HuH-7 (cell line): ENCODE measurements at places on chromosomes 1 and 21.
A peak's percentile ranks its signal among the peaks of the same experiment; 100 is the strongest.

DNA sequence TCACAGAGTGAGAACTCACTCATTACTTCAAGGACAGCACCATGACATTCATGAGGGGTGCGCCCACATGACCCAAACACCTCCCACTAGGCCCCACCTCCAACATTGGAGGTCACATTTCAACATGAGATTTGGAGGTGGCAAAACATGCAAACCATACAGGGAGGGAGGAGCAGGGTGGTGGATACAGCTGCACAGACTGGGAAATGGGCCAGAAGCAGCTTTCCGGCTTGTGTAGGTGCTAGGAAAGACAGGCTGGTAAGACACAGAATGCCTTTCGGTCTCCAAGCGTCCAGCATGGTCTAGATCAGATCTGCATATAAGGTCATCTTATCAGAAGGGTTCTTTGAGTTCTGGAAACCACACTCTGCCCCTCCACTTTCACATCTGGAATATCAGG lies 35.1 kb upstream of the TINAGL1 start:
- DNase-seq: no peak

GRCh38 chr1:53111073-53111556 lies 31.3 kb downstream of the SLC1A7 start:
- DNase-seq: peak; percentile 62

GRCh38 chr1:68112835-68113243 lies 62.4 kb upstream of the DIRAS3 start:
- DNase-seq: no peak

- DNase-seq: no peak
These were observed 178.1 kb downstream of the AK5 start for GRCh38 chr1:77459881-77460280.

DNA sequence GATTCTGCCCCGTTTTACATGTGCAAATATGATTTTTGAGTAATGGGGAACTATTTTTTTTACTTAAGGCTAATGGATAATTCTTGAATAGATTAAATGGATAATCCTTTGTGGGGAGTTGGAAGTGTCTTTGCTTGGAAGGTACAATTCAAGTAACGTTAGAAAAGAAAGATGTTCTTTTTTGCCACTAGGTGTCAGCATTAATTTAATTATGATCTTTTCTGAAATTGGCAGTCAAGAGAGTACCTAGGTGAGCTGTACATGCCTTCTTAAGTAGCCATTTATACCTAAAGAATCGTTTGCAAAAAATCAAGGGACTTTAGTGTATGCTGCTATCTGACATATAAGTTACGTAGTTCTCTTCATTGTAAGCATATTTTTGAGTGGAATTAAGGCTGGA lies 2.2 kb downstream of the FBXO28 start:
- peak; percentile 55 for DNase-seq

DNA sequence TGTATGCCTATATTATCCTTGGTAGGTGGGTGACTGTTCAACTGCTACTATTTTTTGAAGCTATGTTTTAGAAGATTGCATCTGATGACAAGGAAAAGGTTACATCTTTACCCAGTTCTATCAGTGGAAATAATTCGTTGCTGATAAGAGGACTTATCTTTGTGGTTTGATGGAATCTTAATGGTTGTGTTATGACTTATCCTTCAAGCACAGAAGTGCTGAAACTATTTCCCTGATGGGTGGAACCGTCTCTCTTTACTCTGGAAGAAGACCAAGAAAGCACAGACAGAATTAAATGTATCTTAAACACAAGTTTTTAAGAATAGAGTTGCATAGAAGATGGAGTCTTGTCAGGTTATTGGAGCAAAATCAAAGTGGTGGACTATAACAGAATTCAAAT lies 437.7 kb upstream of the KAZN start:
- no peak for DNase-seq

DNA sequence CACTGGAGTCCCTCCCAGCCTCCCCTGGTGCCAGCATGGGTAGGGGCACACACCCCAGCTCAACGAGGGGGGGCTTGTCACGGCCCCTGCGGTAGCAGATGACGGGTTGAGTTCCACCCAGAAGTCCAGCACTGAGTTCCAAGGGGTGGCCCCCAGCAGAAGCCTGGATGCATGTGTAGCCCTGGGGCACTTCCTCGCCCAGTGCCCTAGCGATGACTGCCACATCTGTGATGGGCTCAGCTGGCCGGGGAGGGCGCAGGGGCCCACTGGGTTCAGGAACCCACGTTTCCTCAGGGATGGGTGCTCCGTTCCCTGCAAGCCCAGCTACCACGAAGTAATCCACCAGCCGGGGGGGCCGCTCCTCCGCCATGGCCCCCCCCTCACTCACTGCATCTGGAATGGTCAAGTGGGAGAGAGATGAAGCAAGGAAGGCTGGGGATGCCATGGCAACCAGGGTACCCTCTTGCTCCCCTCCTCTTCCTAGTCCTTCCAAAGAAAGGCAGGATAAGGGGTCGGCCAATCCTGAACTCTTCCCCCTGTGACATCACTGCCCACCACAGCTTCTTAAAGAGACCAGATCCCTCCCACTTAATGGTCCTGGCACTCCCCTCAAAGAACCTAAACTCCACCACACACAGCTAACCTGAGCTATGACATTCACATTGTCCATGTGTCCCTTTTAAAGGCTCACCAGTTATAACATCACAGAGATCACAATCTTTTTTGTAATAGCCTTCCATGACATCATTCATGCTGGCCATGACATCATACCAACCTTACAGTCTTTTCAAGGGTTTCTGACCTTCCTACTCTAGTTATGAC lies 2.3 kb downstream of the DENND4B start:
- no peak for DNase-seq

- no peak for DNase-seq
These were observed 168.9 kb upstream of the HOOK1 start for GRCh38 chr1:59645893-59646292.

DNA sequence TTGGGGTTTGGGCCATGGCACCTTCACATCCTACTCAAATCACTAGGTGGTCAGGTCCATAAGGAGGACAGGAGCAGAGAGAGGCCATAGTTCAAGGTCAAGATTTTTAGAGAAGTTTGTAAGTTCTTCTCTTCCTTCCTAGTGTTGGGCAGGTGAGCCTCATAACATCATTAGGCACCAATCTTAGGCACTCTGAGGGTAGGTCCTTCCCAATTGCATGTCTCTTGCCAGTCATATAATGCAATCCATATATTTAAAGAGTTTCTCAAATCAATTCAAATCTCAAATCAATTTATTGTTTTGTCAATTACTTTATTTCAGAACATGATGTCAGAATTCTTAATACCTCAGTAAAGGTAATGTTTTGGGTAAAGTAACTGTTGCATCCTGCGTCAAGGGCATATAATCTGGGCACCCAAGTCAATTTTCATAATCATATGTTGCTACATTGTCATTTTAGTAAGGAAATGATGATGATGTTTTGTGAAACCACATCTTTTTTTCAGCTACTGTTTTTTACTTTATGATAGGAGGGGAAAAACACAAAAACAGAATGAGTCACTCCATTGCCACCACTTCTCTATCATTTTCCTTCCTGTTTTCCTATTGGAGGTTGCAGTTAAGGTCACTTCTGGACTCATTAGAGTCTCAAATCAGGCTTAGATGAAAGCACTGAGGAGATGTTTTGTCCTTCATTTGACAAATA lies 122.7 kb downstream of the UCHL5 start:
- DNase-seq: no peak

GRCh38 chr1:226110249-226111097 lies 48.0 kb downstream of the H3-3A start:
- peak; percentile 82 for DNase-seq

- DNase-seq: no peak
These were observed 104.8 kb downstream of the GDAP2 start for GRCh38 chr1:117824616-117825015.

- no peak for DNase-seq
These were observed 72.2 kb downstream of the ZNF678 start for GRCh38 chr1:227635596-227635995.

DNA sequence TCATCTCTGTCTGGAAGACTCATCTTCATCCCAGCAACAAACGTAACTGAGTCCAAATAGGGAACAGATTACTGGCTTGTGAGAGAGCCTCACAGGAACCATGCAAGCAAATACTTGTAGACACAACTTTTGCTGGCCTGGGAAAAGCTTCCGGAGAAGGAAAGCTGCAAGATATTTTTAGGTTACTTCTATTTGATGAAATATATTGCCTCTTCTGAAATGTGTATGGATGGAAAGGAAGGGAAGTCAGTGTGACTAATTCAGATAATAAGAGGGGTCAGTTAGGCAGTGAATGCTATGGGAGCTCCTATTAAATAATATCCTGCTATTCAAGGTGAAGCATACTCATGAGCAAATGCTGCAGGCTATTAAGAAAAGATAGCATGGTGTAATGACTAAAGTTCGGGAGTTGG lies 20.4 kb upstream of the FGGY start:
- DNase-seq: no peak

DNA sequence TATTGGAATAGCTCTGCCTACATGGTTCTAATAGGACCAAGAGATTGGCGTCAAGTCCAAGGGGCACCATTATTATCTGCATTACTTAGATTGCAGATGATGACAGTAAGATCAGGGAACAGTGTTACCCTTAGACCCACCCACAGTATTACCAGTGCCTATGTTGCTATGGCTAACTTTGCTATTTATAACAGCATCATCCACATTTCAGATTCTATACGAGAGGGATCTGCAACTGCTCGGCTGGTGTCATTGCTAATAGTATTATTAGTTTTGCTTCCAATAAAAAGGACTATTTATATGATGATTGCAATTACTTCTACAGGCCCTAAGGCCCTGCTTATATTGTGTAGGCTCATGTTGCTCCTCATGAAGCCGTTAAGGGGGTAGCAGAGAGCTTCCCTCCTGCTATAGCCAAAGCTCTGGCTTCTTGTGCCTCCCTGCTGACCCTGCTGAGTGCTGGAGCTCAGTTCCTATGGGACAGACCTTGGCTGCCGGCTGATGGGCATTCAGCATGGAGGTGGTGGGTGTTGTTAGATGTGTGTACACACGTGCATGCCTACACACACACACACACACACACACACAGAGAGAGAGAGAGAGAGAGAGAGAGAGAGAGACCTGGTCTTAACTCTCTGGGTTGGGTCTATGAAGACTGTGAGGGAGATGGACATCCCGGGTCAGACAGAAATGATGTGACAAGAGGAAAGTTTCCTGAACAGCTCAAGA lies 1.3 kb downstream of the BCAN start:
- DNase-seq: no peak

GRCh38 chr1:43241413-43241836 lies 28.4 kb upstream of the TMEM125 start:
- DNase-seq: no peak

DNA sequence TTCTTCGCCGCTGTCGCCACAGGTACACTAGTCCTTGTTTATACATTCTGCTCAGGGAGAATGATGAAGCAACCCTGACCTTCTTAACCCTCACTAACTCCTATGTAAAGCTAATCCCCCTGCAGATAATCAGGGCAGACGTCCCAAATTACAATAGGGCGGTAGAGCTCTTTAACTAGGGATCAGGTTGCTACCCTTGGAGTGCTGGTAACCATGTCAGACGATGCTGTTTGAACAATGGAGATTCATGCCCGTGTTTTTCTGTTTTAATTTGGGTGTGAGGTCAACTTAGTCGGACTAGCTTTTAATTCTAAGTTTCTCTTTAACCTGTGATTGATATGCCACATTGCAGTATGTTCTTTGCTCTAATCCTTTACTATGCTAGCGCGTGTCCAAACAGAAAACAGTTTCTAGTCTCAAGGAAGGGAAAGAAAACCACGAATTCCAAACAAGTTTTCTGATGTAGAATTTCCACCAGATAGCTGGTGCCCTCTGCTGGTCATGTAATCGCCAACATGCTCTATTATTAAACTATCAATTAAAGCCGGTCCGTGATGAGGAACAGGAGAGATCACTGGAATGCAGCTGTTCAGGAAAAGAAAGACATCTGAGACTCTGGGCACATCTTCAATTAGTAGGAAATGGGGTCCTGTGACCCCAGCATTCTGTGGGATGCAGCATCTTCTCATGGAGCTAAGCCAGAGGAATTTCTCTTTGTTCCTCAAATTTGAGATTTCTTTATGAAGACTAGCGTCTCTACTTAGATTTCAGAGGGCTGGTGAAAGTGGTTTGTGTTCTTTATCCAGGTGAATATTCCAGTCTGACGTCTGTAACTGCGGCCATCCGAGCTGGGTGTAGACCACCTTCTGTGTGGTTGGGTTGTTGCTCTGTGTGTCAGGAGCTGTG lies 18.3 kb upstream of the VAMP3 start:
- DNase-seq: peak; percentile 28

DNA sequence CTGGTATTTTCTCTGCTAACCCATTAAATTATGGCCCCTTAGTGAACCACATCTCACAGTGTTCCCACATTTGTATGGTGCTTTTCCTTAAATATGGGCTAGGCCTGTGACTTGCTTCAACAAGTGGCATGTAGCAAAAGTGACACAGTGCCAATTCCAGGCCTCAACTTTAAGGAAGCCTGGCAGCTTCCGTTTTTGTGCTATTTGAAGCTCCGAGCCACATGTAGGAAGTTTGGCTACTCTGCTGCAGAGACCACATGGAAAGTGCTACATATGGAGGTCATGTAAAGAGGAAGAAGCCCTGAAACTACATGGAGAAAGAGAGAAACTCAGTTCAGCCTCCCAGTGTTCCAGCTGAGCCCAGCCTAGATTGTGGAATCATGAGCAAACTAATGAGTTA lies 28.5 kb upstream of the DR1 start:
- no peak for DNase-seq

DNA sequence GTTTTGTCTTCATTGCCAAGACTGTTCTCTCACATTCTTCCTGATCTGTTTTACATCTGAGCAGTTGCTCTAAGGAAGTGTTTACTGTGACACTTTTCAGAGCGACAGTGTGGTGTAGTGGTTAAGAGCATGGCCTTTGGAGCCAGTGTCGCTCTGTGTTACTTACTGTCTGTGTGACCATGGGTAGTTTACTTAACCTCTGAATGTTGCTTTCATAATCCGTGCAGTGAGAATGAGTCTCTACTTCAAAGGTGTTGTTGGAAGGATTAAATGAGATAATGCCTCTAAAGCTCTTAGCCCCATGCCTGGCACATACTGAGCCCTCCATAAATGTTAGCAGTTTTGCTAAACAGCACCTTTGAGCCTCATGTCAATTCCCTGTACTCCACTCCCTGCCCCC lies 35.9 kb upstream of the ZFP69B start:
- no peak for DNase-seq

DNA sequence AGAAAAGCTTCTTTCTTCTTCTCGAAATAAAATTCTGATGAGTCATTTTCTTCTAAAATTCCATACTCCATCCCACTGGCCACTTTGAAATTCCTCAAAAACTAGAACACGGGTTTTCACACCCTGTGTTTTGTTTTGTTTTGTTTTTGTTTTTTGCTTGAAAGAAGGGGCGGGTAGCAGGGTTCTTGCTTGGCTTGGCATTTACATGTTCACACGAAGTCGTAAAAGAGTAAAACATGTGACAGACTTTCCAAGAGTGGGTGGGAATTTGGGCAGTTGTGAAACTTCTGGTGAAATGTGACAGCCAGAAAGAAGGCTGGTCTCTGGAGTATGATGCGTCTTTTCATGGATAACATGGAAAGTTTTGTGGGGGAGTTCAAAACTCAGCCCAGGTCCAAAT lies 47.1 kb upstream of the FMN2 start:
- DNase-seq: no peak

DNA sequence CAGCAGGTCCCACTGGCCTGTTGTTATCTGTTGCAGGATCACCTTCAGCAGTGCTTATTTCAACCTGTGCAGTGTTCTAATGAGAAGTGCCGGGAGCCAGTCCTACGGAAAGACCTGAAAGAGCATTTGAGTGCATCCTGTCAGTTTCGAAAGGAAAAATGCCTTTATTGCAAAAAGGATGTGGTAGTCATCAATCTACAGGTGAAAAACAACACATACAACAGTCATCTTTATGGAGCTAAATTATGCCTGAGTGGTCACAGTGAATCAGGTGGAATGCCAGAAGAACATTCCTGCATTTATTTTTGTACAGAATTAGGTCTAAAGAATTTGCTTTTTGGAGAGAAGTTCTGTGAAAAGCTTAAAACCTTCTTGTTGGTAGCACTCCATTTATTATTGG lies 33.2 kb downstream of the TRAF5 start:
- no peak for DNase-seq
